ENCODE measurements at places on chromosomes 11 and 22.

DNA sequence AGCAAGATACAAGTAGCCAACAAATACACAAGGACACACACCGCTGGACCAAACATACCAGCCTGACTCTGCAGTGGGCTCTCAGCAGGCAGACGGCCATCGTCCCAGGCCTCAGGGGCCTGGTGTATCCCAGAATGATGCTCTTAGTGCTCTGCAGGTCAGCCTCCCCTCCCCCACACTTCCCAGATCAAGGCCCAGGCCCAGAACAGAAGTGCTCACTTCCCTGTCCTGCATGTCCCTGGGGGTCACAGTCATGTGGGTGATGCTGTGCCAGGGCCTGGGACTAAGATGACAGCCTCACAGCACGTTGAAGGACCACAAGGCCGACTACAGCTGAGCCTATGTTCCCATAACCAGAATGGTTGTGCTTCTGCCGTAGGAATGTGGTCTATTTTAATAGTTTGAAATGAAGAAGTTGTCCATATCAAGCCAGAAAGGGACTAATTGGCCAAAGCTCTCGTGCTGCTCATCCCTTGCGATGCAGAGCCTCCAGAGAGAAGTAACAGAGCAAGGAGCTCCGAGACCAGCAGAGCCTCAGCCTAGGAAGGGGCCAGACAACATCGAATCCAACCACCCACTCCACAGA is 48.6 kb downstream of the GAB4 start:
- no peak for DNase-seq

- no peak for DNase-seq
Observed at GRCh38 chr11:40597546-40598113, 861.8 kb downstream of the LRRC4C start.

DNA sequence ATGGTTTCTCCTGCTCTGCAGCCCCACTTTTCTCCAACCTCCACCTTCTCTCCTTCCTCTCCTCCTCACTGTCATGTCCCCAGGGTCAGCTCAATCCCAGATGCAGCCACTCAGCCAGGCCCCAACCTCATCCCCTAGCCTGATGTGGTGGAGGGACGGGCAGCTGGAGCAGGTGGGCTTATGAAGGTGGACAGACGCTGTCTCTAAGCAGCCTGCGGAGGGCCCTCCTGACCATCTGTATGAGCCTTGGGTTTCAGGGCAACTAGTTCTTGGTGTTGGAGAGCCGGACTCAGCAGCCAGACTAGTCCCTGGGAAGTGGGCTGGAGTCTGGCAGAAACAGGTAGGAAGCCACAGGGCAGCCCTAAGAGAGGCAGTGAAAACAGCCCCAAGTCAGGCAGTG is 18.1 kb downstream of the CRYBB2 start:
- DNase-seq = no peak

DNA sequence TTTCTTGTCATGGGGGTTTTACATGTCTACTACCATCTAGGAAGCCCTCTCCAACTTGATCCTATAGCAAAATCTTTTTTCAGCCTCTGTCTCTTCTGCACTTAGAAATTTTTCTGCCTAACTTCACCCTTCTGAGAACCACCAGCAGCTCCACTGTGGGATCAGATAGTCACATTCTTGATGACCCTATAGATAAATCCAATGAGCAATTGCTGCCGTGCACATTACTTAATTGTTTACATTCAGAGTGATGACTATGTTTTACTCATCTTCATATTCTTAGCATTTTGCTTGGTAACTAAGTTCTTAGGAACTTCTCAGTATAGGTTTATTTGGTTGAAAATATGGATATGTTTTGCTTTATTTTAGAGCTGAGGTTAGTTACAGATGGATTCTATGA is 12.4 kb upstream of the ETS1 start:
- DNase-seq = peak; percentile 82

GRCh38 chr22:40249286-40249685 is 71.6 kb downstream of the TNRC6B start:
- no peak for DNase-seq
